Activated CD8-positive, alpha-beta T cell treated with anti-CD3 and anti-CD28 coated beads, Interleukin-2, amount 10 ng/mL, durations not matched to agents 7 days and 5 days (primary cell): ENCODE measurements at places on chromosomes 7 and 10.

GRCh38 chr7:66202441-66202840 is 2.7 kb upstream of the TPST1 start:
- peaks cover 22% of the 10 kb centered on the region for H3K27me3 ChIP-seq
- H3K4me3 ChIP-seq, result no peak overlapping the region
- DNase-seq, result no peak
- peaks cover 25% of the 10 kb centered on the region for H3K4me1 ChIP-seq
- H3K36me3 ChIP-seq, result no peaks in the 10 kb centered on the region

DNA sequence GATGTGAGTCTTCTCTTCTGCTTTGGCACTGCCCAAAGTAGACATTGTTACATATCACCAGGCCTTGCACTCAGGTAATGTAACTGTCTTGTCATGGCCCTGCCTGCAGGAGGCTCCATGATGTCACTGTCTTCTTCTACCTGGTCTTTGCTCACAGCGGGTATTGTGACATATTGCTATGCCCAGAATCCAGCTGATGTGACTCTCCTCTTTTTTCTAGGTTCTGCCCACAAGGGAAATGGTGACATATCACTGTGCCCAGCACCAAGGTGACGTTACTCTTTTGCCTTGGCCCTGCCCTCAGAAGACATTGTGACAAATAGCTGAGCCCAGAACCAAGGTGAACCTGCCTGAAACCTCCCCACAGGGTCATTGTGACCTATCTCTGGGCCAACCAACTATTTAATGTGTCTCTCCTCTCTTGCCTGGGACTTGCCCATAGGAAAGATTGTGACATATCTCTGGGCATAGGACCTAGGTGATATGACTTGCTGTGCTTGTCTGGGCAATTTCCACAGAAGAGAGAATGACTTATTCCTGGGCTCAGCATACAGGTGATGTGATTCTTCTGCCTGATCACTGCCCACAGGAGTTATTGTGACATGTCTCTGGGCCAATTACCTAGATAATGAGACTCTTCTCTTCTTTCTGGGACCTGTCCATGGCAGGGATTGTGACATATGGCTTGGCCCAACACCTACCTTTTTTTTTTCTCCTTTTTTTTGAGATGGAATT is 26.5 kb upstream of the ZNF107 start:
- H3K36me3 ChIP-seq, result no peaks in the 10 kb centered on the region
- no peak overlapping the region for H3K27ac ChIP-seq
- H3K4me3 ChIP-seq, result no peak overlapping the region
- no peak for DNase-seq

DNA sequence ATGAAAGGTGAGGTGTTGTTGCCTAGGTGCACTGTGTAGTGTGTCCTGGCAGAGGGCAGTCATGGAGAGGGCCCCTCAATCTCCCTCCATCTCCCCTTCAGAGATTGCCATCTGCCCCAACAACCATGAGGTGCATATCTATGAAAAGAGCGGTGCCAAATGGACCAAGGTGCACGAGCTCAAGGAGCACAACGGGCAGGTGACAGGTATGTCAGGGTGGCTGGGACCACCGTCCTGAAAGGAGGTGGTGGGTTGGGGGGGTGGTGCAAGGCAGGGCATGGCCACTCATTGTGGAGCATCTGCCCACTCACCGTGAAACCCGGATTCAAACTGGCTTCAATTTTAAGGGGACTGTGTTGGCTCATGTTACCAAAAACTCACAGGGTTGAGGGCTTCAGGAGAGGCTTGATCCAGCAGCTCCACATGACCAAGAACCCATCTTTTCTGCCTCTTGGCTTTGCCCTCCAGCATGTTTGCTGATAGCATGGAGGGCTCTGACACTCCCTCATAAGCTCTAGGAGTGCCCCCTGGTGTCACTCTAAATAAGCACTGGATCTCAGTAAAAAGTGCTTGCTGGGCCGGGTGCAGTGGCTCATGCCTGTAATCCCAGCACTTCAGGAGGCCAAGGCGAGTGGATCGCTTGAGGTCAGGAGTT is 12.2 kb downstream of the ARPC1B start:
- H3K27ac ChIP-seq, result peak overlapping the region; percentile 34
- H3K27me3 ChIP-seq, result no peaks in the 10 kb centered on the region
- peak; percentile 66 for DNase-seq
- H3K4me1 ChIP-seq, result peaks cover 33% of the 10 kb centered on the region
- H3K4me3 ChIP-seq, result no peak overlapping the region

DNA sequence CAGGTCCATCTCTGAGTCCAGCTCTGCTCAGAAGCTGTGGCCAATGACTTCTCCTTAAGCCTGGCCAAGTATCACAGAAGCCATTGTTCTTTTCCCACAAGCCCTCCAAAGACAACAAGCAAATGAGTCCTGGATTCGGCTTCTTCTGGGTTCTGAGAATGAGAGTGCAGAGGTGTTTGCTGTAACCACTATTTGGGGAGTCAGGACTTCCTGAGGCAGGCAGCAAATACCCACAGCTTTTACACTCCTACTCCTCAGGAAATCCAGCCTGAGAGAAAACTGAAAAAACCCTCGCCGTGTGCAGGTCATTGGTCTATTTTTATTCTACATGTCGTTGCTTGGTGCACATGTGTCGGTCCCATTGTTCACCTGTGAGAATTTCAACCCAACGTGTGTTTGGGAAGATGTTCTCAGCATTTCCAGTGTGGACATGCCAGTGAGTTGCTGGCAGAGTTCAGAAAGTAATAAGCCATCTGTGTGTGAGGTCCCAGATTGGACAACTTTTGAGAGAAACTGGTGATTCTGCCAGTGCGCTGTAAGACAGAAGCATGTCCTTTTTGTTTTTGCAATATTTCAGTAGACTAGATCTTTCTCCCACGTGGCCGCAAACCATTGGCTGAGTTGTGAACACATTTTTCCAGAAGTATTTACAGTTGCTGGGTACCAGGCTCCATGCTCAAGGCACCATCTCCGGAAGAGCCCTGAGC is 121.6 kb upstream of the LYZL2 start:
- peak; percentile 33 for DNase-seq
- H3K27ac ChIP-seq, result peak overlapping the region; percentile 58
- no peaks in the 10 kb centered on the region for H3K27me3 ChIP-seq
- H3K36me3 ChIP-seq, result no peaks in the 10 kb centered on the region
- H3K4me3 ChIP-seq, result peak overlapping the region; percentile 41

GRCh38 chr7:75953431-75953830 is 38.5 kb downstream of the POR start:
- no peaks in the 10 kb centered on the region for H3K4me1 ChIP-seq
- H3K36me3 ChIP-seq, result no peaks in the 10 kb centered on the region
- no peaks in the 10 kb centered on the region for H3K27me3 ChIP-seq
- no peak overlapping the region for H3K27ac ChIP-seq
- no peak overlapping the region for H3K4me3 ChIP-seq
- no peak for DNase-seq

DNA sequence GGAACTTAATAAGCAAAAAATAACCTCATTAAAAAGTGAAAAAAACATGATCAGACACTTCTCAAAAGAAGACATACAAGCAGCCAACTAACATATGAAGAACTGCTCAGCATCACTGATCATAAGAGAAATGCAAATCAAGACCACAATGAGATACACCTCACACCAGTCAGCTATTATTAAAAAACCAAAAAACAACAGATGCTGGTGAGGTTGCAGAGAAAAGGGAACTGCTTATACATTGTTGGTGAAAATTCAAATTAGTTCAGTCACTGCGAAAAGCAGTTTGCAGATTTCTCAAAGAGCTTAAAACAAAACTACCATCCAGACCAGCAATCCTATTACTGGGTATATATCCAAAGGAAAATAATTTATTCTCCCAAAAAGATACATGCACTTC is 513.3 kb downstream of the MDFIC start:
- H3K36me3 ChIP-seq, result no peaks in the 10 kb centered on the region
- H3K4me3 ChIP-seq, result no peak overlapping the region
- no peak overlapping the region for H3K27ac ChIP-seq

- H3K4me1 ChIP-seq, result peaks cover 44% of the 10 kb centered on the region
- peak; percentile 68 for DNase-seq
- H3K4me3 ChIP-seq, result peak overlapping the region; percentile 50
- H3K27ac ChIP-seq, result no peak overlapping the region
- no peaks in the 10 kb centered on the region for H3K36me3 ChIP-seq
- peaks cover 46% of the 10 kb centered on the region for H3K27me3 ChIP-seq
These were observed 4.5 kb downstream of the KAZALD1 start for GRCh38 chr10:101066146-101066895.

GRCh38 chr10:21750424-21750823 is 216.4 kb downstream of the MLLT10 start:
- H3K36me3 ChIP-seq, result peaks cover 9% of the 10 kb centered on the region
- H3K27ac ChIP-seq, result no peak overlapping the region
- peaks cover 20% of the 10 kb centered on the region for H3K4me1 ChIP-seq

GRCh38 chr7:85065888-85066485 is 120.9 kb downstream of the SEMA3D start:
- H3K27me3 ChIP-seq, result no peaks in the 10 kb centered on the region
- no peak overlapping the region for H3K27ac ChIP-seq
- DNase-seq, result no peak
- no peaks in the 10 kb centered on the region for H3K36me3 ChIP-seq

DNA sequence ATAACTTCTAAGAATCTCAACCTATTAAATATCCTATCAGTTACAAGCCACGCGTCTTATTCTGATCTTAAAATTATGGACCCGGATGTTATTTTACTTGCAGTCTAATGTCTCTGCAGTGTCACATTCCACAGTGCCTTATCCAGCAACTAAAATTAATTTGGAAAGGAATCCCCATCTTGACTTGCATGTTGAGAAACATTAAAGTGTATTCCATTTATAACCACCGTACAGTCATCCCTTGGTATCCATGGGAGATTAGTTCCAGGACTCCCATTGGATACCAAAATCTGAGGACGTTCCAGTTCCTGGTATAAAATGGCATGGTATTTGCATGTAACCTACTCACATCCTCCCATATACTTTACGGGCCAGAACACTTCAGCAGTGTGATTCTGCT is 194.7 kb downstream of the ARHGAP21 start:
- H3K4me1 ChIP-seq, result no peaks in the 10 kb centered on the region
- H3K4me3 ChIP-seq, result no peak overlapping the region
- H3K36me3 ChIP-seq, result no peaks in the 10 kb centered on the region
- DNase-seq, result no peak
- H3K27ac ChIP-seq, result no peak overlapping the region

DNA sequence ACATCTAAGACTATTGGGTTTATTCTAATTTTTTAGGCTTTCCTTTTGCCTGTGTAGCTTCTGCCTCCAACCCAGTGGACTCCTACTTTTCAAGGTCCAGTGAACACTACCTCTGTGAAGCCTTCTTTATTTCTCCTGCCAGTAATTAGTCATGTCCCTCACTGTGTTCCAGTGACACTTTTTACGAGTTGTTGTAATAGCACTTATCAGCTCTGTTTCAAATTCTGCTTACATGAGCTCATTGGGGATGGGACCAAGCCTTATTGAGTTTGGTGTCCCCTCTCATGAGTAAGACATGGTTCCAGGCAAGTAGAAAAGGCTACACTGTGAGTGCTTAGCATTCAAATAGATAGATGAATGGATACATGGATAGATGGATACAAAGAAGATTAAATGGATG is 184.6 kb downstream of the HIBADH start:
- no peaks in the 10 kb centered on the region for H3K4me1 ChIP-seq
- H3K27ac ChIP-seq, result no peak overlapping the region
- DNase-seq, result no peak
- H3K27me3 ChIP-seq, result no peaks in the 10 kb centered on the region
- H3K4me3 ChIP-seq, result no peak overlapping the region
- no peaks in the 10 kb centered on the region for H3K36me3 ChIP-seq

- no peak overlapping the region for H3K4me3 ChIP-seq
- H3K27ac ChIP-seq, result peak overlapping the region; percentile 35
- no peak for DNase-seq
These were observed 40.4 kb downstream of the CREB3L2 start for GRCh38 chr7:137961200-137962177.

DNA sequence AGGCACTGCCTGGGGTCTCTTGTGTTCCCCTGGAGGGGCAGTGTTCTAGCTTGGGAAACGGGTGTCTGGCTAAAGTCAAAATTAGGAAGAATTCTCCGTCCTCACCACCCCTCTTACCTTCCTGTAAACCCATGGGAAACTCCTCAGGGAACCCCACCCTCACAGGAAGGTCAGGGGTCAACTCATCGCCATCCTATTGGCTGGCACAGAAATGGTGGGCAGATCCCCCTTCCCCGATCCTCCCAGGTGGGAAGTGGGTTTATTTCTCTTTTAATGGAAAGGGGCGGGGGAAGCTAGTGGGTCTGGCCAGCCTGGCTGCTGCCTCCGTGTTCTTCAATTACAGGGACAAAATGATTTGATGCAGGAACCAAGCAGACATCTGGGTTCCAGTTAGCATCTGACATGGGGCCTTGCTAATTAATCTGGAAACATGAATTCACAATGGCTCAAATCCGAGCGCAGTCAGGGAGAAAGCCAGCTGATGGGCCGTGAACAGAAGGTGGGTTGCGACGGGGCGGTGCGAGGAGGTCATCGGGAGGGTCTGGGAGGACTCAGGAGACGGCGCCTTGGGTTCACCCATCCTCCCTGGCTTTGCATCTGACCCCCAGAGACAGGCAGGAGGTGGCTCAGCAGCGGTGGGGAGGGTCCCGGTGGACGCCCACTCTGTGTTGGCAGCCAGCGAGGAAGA is 66.6 kb downstream of the SLIT1 start:
- H3K27ac ChIP-seq, result no peak overlapping the region
- H3K4me3 ChIP-seq, result no peak overlapping the region
- H3K36me3 ChIP-seq, result no peaks in the 10 kb centered on the region
- no peaks in the 10 kb centered on the region for H3K4me1 ChIP-seq

GRCh38 chr10:77555591-77556212 is 81.9 kb downstream of the KCNMA1 start:
- H3K4me3 ChIP-seq, result no peak overlapping the region
- no peak for DNase-seq
- H3K4me1 ChIP-seq, result peaks cover 25% of the 10 kb centered on the region
- H3K36me3 ChIP-seq, result no peaks in the 10 kb centered on the region

DNA sequence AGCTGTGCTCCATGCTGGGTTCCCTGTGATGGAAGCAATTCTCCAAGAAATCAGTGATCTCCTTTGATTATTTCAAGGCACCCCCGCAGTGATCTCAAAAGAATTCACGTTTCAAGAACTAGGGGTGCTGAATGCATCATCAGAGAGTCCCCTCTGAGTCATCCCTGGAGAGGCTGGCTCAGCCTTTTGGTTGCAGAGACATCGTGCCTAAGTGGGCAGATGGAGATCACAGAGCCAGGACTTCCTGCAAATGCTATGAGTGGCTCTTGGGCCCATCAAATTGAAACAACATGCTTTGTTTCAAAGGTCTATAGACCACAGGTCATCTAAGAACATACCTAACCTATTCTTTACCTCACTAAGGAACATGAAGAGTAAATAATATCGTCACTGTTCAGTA is 41.5 kb upstream of the PLEKHA1 start:
- H3K27me3 ChIP-seq, result peaks cover 17% of the 10 kb centered on the region
- peaks cover 2% of the 10 kb centered on the region for H3K4me1 ChIP-seq
- no peaks in the 10 kb centered on the region for H3K36me3 ChIP-seq

GRCh38 chr7:5170251-5170650 is 19.8 kb upstream of the WIPI2 start:
- peak overlapping the region; percentile 31 for H3K4me3 ChIP-seq
- peak overlapping the region; percentile 65 for H3K27ac ChIP-seq
- DNase-seq, result peak; percentile 38
